ENCODE measurements at places on chromosomes 13 and 19.

DNA sequence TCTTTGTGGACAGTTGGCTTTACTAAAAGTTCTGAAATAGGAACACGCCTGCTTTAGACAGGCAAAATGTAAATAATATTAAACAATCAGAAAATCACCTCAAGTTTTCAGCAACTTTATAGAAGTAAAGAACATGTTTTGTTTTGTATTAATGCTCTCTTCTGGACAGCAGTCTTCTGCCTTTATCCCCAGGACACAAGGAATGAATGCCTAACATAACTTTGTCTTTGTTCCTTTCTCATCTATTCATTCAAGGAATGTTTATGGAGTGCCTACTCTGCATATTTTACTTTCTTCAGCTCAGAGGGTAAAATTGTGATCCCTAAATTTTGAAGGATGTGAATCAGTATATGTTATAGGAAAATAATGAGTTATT, 325.4 kb downstream of the FOXO1 start:
- DNase-seq = no peak

DNA sequence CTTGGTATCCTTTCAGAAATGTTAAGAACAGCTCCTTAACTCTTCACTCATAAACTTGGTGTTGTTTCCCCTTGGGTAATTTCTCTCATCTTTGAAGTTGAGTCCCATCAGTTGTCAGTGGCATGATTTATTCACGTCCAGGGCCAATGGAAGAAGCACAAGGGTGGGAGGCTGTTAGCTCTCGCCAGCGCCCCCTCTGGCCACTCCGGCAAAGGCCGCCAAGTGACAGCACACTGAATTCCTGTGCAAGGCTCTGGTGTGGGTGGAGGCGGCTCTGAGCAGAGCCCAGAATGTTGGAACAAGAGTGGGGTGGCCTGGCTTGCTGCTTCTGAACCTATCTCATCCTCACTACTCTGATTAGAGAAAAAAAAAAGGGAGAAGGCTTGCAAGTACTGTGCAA, 13.1 kb upstream of the MEDAG start:
- DNase-seq = no peak

DNA sequence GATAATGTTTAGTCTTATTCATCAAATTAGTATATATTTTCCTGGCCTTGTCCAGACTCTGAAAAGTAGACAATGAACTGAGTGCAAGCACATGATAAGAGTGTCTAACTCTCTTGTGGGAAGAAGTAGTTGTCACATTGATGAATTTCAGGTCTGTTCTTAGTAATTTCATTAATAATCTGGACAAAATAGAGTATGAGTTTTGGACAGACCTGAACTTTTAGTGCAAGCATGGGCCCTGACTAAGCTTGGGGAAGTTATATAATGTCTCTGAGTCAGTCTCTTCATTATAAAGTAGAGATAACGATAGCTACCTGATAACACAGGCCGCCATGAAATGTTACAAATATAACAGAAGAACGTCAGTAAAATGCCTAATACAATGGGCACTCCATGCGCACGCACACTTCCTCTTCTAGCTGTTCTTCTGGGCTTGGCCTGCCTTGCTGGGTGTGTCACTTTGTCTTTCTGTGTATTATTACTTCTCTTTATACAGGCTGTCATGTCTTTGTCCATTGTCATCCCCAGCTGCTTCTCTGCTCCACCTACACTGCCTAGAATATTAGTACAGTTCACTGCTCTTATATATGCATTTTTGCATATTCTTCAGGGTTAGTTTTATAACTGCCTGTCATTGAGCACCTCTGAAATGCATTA, 129.1 kb upstream of the HTR2A start:
- DNase-seq = no peak

- no peak for DNase-seq
These were observed 47.9 kb downstream of the COL4A1 start for GRCh38 chr13:110258876-110259631.

GRCh38 chr19:35194012-35194984, 34.2 kb downstream of the FAM187B start:
- no peak for DNase-seq
